ENCODE measurements at places on chromosomes 3 and 15. TPM values are rescaled to one million over a fixed set of nuclear protein-coding genes. Genes with fewer than 3 reads are reported as not detected.
A peak's percentile ranks its signal among the peaks of the same experiment; 100 is the strongest.

DNA sequence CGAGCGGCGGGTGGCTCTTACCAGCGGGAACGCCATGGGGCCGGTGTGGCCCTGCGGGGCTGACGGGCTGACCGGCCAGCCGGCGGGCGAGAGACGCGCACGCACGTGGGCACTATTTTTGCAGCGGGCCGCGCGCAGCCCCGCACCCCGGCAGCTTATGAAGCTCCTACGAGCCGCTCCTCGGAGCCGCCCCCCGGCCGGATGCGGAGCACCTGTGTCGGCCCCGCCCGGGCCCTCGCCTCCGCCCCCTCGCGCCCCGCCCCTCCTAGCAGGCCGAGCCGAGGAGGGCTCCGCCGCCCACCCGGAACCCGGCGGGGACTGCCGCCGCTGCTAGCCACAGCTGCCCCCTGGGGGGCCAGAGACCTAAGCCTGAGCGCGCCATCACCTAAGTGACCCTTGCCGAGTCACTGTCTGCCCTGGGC lies 683 bp upstream of the CPEB1 start:
- no peak for DNase-seq

GRCh38 chr3:146803745-146804144 lies 198.6 kb upstream of the PLSCR5 start:
- DNase-seq: no peak

MB21D2 gene
- total RNA-seq: 2.8 TPM

- DNase-seq: no peak
Observed at GRCh38 chr3:167110901-167111300, 269.2 kb downstream of the ZBBX start.

DPPA2 gene
- not detected for total RNA-seq

BCHE gene
- total RNA-seq: not detected

EFHB gene
- total RNA-seq: not detected

SLITRK3 gene
- not detected for total RNA-seq

SLC22A14 gene
- total RNA-seq: not detected

DNA sequence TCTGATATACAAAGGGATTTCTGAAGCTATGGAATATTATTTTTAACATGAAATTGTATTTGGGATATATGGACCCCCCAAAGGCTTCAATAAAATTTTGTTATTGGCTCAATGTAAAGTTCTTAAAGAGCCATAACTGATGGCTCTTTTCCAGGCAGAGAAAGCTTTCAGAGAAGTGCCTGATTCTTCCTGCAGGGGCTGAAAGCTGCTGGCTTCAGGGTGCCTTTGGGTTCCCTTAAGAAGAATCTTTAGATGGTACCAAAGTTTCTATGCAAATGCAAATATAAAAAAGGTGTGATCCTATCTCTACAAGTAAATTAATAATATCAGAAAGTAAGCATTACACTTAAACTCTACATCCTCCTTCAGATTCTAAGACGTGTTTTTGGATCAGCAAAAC lies 72.6 kb downstream of the NR2F2 start:
- no peak for DNase-seq

DNA sequence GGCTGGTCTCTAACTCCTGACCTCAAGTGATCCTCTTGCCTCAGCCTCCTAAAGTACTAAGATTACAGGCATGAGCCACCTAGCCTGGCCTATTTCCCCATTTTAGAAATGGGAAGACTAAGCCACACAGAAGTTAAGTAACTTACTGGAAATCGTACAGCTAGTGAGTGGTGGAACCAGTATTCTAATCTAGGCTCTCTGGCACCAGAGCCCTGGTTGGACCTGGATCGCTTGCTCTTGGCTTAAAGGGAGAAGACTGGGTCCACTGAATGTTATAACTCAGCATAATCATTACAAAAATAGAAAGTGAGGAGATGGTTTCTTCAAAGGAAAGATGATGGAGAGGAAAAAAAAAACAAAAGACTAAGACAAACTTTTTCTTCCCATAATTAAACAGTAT lies 37.4 kb upstream of the CNTN3 start:
- no peak for DNase-seq

NR2E3 gene
- not detected for total RNA-seq

GRCh38 chr3:339351-339750 lies 142.8 kb downstream of the CHL1 start:
- DNase-seq: peak; percentile 1

SLC22A13 gene
- not detected for total RNA-seq

CCDC13 gene
- not detected for total RNA-seq

SLC12A1 gene
- total RNA-seq: not detected

- no peak for DNase-seq
Observed at GRCh38 chr3:70006089-70006488, 6.6 kb downstream of the SAMMSON start.

DNA sequence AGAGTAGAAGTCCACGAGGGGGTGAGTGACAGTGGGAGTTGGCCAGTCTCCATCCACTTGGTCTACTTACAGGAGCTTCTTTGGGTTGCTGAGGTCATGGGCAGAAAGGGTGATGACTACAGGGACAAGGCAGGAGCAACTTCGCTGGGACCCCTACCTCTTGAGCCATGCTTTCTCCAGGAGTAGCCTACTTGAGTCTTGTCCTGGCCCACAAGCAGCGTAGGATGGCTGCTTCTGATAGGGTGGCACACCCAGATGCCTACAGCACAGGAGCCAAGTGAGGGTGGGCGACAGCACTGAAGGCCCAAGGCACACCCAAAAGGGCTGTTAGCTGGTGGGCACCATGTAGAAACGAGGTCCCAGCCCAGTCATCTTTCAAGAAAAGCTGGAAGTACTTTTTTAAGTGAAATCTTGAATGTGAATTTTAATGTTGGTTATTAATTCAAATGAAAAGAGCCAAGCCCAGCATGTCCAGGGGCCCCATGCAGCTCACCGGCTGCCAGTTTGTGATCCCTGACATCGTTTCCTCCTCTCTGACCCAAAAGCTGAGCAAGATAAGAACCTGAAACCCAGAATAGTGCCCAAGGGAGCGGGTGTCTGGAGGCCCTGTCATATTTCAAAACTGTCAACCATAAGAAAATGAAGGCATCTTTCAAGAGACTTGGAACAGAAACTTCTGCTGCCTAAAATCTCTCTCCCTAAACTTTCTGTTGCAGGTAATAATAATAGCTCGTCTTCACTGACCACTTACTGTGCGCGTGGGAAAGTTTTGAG lies 2.2 kb upstream of the CPEB1 start:
- no peak for DNase-seq

PROS1 gene
- total RNA-seq: 45.6 TPM

LRRC58 gene
- 28.8 TPM for total RNA-seq

GFM1 gene
- total RNA-seq: 37.8 TPM

GRCh38 chr3:156749244-156749643 lies 74.9 kb downstream of the TIPARP start:
- DNase-seq: peak; percentile 50

DNA sequence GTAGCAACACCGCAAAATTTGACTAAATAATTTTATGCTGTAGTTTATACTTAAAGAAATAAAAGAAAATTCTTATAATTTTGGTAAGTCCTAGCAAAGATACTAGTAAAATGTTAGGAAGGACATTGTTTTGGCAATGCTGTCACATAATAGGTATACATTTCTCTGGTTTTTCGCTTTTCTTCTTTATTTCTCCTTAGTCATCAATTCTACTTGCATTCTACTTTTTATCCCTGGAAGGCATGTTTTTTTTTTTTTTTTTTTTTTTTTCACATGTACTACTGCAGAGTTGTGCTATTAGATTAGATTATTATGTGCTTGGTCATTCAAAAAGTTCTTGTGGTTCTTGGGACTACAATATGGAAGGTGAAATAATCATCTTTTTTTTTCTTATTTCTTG lies 1421.2 kb downstream of the SI start:
- DNase-seq: no peak

DNA sequence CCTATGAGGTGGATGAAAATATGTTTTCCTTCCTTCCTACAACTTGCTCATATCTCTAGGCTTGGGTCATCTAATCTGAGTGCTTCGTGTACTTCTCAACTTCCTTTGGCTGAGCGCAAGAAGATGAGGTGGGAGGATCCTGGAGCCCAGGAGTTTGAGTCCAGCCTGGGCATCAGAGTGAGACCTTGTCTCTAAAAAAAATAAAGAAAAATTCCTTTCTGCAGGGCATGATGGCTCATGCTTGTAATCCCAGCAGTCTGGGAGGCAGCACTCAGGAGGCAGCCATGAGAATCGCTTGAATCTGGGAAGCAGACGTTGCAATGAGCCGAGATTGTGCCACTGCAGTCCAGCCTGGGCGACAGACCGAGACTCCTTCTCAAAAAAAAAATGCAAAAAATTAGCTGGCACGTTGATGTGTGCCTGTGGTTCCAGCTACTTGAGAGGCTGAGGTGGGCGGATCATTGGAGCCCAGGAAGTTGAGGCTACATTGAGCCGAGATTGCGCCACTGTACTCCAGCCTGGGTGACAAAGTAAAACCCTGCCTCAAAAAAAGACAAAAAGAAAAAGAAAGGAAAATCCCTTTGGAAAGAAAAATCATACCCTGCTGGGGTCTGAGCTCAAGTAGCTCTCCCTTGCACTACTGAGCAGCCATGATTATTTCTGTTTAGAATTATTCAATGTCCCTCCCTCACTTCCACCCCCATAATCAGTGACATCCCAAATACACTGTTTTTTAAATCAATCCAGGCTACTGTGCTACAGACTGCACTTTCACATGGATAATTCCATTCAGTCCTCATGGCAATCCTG lies 28.0 kb upstream of the RAB11A start:
- no peak for DNase-seq

RETNLB gene
- not detected for total RNA-seq

VPS13C gene
- total RNA-seq: 27.6 TPM

Data from HepG2 (cell line).